ENCODE measurements at places on chromosomes 1 and 21.

- peak overlapping the region; percentile 6 for H3K27ac ChIP-seq
- H3K4me1 ChIP-seq = peaks cover 13% of the 10 kb centered on the region
- no peak overlapping the region for H3K4me3 ChIP-seq
Observed at GRCh38 chr1:150144606-150145005, 5.1 kb upstream of the PLEKHO1 start.

- H3K4me3 ChIP-seq = no peak overlapping the region
- H3K4me1 ChIP-seq = no peaks in the 10 kb centered on the region
- H3K27ac ChIP-seq = no peak overlapping the region
Observed at GRCh38 chr1:69842326-69842725, 274.6 kb downstream of the LRRC7 start.

DNA sequence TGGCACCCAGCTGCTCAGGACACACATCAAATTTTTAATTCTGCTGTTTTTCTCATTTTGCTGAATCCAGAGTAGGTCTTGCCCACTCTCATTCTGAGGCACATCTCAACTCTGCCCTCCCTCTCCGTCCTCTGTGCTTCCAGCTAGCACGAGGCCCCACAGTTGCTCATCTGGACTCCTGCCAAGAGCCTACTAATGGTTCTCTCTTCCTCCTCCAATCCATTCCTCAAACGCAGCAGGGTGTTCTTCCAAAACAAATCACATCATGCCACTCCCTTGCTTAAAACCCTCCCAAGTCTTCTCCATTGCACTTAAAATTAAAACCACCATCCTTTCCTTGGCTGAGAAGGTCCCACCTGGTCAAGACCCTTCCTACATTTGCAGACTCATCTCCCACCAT is 49.8 kb upstream of the SCAF4 start:
- no peak overlapping the region for H3K27ac ChIP-seq
- H3K4me1 ChIP-seq = peaks cover 1% of the 10 kb centered on the region
- no peak overlapping the region for H3K4me3 ChIP-seq
- peaks cover 6% of the 10 kb centered on the region for H3K27me3 ChIP-seq

DNA sequence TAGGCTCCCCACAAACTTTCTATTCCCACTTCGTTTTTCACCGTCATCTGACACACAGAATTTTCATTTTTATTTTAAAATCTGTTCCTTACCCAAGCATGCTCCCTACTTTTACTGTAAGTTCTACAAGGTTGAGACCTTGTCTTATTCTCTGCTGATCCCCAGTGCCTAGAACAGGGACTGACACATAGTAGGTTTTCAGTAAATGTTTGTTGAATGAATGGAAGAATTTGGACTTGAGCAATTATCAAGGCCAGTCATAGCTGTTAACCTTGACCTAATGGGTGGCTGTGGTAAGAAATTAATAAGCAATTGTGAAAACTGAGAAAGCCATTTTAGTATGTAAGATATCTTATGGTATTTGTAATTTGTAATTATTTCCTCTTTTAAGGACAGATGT is 71.1 kb downstream of the LAMC1 start:
- H3K4me1 ChIP-seq = peaks cover 17% of the 10 kb centered on the region
- H3K27ac ChIP-seq = no peak overlapping the region
- H3K27me3 ChIP-seq = no peaks in the 10 kb centered on the region
- H3K36me3 ChIP-seq = no peaks in the 10 kb centered on the region

- H3K36me3 ChIP-seq = no peaks in the 10 kb centered on the region
- no peaks in the 10 kb centered on the region for H3K27me3 ChIP-seq
Observed at GRCh38 chr1:46219551-46220520, 16.7 kb downstream of the LURAP1 start.

DNA sequence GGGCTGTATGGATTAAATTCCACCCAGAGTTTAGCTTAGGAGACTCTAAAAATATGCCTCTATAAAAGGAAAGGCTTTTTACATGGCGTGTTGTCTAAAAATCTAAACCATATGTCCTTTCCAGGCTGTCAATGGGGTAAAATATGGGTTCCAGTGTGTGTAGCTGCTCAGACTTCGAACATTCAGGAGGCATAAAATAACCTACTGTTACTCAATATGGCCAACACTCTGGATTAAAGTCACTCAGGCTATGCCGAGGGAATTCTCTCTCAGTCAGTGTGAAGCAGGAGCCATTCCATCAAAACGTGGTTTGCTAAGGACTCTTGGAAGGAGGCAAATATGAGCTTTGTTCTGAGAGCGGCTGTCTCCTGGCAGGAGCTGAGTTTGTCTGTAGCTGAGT is 135.3 kb downstream of the RUNX1 start:
- no peak overlapping the region for H3K4me3 ChIP-seq
- peaks cover 79% of the 10 kb centered on the region for H3K27me3 ChIP-seq
- no peak for DNase-seq
- no peak overlapping the region for H3K27ac ChIP-seq

DNA sequence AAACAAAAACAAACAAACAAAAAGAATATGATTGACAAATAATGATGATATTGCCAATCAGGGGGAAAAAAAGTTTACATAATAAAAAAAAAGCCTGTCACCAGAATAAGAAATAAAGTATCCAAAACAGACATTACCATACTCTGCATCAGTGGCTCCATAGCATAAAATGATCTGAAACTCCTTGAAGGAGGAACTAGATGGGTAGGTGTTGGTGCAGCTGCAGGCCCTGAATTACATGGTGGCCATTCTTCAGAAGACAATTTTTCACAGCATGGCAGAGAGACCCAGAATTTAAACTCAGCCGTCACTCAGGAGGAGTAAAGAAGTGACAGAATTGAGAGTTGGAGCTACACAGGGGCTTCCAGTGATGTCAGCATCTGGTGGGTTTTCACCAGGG is 60.2 kb downstream of the GLUL start:
- H3K27me3 ChIP-seq = no peaks in the 10 kb centered on the region
- no peak overlapping the region for H3K4me3 ChIP-seq
- no peak for DNase-seq
- no peak overlapping the region for H3K27ac ChIP-seq
- no peaks in the 10 kb centered on the region for H3K36me3 ChIP-seq

DNA sequence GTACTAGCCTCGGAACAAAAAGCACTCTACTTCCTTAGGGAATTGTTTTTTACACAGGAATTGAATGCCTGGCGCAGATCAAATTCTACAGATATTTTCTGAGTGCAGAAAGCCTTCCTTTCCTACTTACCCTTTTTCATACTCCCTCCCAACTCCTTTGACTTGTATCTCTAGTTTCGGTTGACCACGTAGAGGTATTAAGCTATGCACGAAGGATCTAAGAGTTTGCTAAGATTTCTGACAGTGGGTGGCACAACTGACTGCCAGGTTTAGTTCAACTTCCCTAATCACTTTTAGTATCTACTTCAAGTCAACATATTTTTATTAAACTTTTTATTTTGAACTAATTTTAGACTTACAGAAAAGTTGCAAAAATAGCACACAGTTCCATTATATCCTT is 5.0 kb downstream of the TOR1AIP2 start:
- H3K27ac ChIP-seq = no peak overlapping the region
- H3K36me3 ChIP-seq = peaks cover 7% of the 10 kb centered on the region
- H3K4me1 ChIP-seq = peaks cover 26% of the 10 kb centered on the region

DNA sequence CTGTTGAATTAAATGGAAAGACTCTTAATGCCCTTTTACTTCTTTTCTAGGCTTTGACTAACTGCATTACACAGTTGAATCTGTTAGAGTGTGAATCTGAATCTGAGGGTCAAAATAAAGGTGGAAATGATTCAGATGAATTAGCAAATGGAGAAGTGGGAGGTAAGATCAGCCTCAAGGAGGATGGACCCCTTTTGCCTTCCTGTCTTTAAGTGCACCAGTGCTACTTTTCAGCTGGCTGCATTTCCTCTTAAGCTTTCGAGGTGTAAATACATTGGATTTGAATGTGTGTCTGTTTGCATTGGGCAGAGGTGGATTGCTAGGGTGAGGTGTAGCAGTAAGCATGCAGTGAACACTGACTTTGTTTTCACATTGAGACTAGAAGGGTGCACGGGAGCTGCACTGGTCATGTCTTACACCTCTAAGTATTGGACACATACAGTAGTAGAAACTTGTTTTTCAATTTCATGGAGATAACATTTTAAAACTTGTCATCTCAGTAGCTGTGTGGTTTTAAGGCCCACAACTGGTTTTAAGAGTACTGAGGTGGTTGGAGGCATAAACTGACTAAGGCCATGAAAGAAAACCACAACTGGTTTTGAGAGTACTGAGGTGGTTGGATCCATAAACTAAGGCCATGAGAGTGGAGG is 35.4 kb downstream of the MIA3 start:
- no peak for DNase-seq
- H3K4me3 ChIP-seq = no peak overlapping the region
- H3K27ac ChIP-seq = no peak overlapping the region
- H3K36me3 ChIP-seq = peaks cover 28% of the 10 kb centered on the region
- H3K27me3 ChIP-seq = no peaks in the 10 kb centered on the region

DNA sequence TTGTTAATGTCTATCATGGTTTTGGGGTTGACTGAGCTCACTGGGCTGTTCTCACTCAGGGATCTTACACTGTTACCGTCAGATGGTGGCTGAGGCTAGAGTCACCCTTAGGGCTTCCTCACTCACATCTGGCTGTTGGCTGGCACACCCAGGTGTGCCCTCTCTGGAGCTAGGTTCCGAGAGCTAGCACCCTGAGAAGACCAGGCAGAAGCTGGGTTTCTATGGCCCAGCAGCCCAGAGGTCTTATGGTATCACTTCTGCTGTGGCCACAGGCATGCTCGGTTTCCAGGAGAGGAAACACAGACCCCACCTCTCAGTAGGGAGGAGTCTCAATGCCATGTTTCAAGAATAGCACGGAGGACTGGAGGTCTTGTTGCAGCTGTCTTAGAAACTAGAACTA is 20.7 kb upstream of the KIF1B start:
- DNase-seq = no peak
- H3K27ac ChIP-seq = no peak overlapping the region
- H3K4me3 ChIP-seq = no peak overlapping the region
- no peaks in the 10 kb centered on the region for H3K36me3 ChIP-seq

DNA sequence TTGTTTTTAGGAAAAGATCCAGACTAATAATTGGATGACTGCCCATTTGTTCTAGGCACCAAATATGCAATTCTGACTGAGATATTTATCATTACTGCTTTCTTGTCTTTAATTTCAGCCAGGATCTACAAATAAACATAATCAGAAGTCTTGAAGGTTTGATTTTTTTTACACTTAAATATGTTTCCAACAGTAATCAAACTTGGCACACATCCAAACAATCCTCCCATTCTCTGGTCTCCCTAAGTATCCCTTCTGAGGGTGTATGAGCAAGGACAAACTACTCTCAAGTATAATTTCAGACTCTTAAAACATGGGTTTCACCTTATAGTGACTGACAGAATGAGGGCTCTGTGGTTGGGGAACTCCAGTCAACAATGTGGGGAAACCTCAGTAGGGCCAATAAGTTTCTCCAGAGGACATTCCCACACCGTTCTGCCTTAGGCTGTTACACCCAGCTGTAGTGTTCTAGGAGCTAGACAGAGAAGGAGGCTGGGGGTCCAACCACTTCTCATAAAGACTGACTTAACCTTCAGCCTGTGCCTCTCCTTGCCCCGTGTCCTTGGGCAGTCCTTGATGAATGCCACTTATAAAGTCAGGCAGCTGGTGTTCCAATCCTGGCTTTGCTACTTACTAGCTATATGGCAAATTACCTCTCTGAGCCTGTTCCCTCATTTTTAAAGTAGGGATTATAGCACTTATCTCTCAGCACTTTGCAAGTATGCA is 1.5 kb upstream of the PALMD start:
- peaks cover 29% of the 10 kb centered on the region for H3K4me1 ChIP-seq
- no peak overlapping the region for H3K27ac ChIP-seq
- H3K27me3 ChIP-seq = no peaks in the 10 kb centered on the region
- H3K4me3 ChIP-seq = no peak overlapping the region
- DNase-seq = no peak

GRCh38 chr1:177384461-177384860 is 213.7 kb downstream of the BRINP2 start:
- H3K36me3 ChIP-seq = no peaks in the 10 kb centered on the region
- no peak overlapping the region for H3K4me3 ChIP-seq
- H3K27me3 ChIP-seq = peaks cover 4% of the 10 kb centered on the region
- no peaks in the 10 kb centered on the region for H3K4me1 ChIP-seq
- no peak overlapping the region for H3K27ac ChIP-seq
- no peak for DNase-seq

- DNase-seq = no peak
- H3K36me3 ChIP-seq = peaks cover 26% of the 10 kb centered on the region
- peak overlapping the region; percentile 98 for H3K27ac ChIP-seq
- H3K4me3 ChIP-seq = peak overlapping the region; percentile 79
Observed at GRCh38 chr1:202007304-202007703, 3.1 kb upstream of the ELF3 start.

DNA sequence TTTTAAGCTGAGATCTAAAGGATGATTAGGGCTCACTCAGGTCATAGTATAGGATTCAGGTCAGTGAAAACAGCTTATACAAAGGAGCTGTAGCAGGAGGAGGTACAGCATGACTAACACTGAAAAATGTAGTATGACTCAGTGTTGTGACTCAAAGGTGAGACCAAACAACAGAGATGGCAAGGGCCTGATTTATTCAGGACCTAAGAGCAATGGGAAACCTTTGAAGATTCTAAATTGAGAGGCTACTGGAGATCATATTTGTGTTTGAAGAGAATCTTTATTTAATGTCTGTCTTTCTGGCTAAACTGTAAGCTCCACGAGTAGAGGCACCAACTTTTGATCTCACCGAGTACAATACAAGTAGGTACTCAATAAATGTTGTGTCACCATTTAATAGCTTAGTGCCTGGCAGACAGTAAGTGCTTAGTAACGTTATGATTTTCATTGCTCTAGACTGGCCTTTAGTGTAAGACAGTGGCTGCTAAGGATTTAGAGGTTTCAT is 43.5 kb downstream of the PRKAA2 start:
- no peak overlapping the region for H3K4me3 ChIP-seq
- peaks cover 2% of the 10 kb centered on the region for H3K4me1 ChIP-seq
- H3K27me3 ChIP-seq = no peaks in the 10 kb centered on the region
- peak overlapping the region; percentile 33 for H3K27ac ChIP-seq
- DNase-seq = no peak
- no peaks in the 10 kb centered on the region for H3K36me3 ChIP-seq

DNA sequence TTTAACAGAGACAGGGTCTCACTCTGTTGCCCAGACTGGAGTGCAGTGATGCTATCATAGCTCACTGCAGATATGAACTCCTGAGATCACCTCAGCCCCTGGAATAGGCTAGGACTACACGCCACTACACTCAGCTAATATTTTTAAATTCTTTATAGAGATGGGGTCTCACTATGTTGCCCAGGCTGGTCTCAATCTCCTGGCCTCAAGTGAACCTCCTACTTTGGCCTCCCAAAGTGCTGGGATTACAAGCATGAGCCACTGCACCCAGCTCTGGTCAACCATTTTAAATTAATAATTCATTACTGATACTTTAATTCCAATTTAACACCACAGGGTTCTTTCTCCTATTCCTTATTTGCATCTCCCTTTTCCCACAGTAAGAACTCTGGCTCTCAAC is 18.5 kb upstream of the EPS15 start:
- peaks cover 4% of the 10 kb centered on the region for H3K4me1 ChIP-seq
- no peak overlapping the region for H3K4me3 ChIP-seq
- H3K27ac ChIP-seq = no peak overlapping the region
- DNase-seq = no peak

DNA sequence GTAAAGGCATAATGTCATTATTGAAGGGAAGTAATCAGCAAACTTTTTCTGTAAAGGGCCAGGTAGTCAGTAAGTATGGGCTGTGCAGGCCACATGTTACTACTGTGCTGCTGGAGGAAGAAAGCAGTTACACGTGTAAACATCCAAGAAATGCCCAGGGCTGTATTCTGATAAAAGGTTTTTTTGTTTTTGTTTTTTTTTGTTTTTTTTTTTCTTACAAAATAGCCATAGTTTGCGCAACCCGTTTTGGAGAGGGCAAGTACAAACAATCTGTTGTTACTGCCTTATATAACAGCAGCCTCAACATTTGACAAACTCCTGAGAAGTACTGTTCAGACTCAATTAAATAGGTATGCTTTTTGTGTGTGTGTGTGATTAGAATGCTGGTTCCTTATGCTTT is 26.7 kb upstream of the MTMR11 start:
- peaks cover 33% of the 10 kb centered on the region for H3K36me3 ChIP-seq
- peaks cover 11% of the 10 kb centered on the region for H3K4me1 ChIP-seq
- H3K4me3 ChIP-seq = no peak overlapping the region
- no peak overlapping the region for H3K27ac ChIP-seq
- H3K27me3 ChIP-seq = no peaks in the 10 kb centered on the region
